M059J (cell line): ENCODE measurements at places on chromosomes 1 and 21.

- no peak for DNase-seq
Measured at GRCh38 chr1:198966519-198966918, 327.7 kb downstream of the PTPRC start.

- no peak for DNase-seq
Measured at GRCh38 chr1:86464819-86465218, 3.9 kb upstream of the CLCA1 start.

GRCh38 chr21:30126576-30126975 lies 40.0 kb downstream of the CLDN17 start:
- no peak for DNase-seq

- peak; percentile 40 for DNase-seq
Measured at GRCh38 chr1:84758968-84759491, 68.8 kb upstream of the SSX2IP start.

- DNase-seq: no peak
Measured at GRCh38 chr1:218281285-218281684, 3.8 kb upstream of the RRP15 start.

- no peak for DNase-seq
Measured at GRCh38 chr1:203772836-203773235, 7.9 kb downstream of the LAX1 start.

GRCh38 chr1:38269923-38270848 lies 223.6 kb upstream of the POU3F1 start:
- no peak for DNase-seq

DNA sequence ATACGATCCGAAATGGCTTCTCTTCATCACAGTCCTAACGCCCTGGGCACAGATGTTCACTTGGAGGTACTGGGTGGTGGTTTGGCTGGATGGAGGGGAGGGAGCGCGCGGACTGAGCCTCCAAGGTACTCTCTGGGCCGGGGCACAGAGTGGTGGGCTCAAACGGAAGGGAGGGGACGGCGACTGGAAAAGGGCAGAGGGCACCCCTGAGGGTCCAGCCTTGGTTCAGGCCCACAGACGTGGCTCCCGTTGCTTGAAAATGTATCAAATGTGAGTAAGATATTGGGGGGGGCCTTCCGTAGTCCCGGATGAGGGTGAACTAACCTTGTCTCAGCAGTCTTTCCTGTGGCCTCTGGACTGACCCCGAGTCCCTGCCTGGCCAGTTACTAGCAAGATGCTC lies 463 bp downstream of the IL12RB2 start:
- no peak for DNase-seq

DNA sequence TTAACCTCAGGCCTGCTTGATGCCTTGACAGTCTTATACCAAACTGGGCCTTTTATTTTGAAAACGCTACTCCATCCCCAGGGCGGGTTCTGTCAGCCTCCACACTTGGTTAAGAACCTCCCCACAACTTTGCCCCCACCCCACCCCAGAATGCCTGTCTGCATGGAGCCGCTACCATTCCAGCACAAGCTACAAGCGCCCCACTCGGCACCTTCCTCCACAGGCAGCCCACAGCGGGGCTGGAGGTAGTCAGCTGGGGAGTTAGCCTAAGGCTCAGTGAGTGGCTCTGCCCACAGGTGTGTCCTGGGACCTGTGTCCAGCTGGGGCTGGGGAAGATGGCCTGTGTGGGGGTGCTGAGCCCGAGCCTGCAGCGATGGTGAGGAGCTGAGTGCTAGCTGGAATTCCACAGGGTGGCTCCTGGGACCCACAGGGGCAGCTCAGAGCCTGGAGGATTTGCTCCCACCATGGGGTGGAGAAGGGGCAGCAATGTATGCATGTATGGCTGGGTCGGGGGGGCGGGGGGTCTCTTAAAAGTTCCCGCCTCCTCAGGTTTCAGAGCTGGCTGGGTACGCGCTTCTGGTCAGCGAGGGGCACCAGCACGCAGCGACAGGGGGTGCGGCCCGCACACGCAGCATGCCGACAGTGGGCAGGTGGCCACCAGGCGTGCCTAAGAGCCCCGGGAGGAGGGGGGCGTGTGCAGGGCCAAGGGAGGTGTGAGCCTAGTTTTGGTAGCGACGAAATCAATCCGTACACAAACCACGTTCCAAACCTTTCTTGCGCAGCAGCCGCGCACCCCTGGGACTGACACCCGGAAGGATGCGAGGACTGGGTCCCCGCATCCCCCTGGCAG lies 917 bp downstream of the ETNK2 start:
- DNase-seq: peak; percentile 32

- no peak for DNase-seq
Measured at GRCh38 chr1:12539320-12539704, 78.7 kb downstream of the DHRS3 start.

DNA sequence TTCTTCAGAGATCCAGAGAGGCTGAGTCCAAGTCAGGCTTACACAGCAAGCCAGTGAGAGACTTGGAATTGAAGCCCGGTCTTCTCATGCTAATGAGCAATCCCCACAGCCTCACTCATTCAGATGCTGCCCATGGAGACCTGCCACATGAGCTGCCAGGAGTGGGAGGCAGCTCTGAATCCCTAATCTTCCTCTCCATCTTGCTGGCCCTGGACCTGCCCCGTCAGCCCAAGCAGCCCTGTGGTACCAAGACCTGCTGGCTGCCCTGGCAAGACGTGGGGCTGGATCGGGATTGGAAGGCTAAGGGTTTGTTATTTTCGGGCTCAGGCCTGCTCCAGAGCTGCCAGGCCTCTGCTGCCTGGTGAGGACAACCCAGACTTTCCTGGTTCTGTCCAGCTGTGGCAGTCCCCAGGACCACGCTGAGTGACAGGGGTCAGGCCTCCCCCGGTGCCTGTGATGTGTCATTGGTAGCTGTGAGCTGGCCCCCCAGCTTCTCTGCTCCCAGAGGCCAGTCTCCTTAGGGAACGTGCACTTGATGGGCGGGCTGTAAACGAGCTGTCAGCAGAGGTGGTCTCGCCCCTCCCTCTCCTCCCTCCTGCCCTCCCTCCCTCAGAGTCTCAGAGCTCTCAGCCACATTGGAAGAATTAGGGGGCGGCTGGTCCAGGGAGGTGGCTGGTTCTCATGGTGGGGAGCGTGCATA lies 135.0 kb downstream of the FOXD2 start:
- no peak for DNase-seq

- no peak for DNase-seq
Measured at GRCh38 chr21:16071761-16072160, 342.0 kb downstream of the USP25 start.

DNA sequence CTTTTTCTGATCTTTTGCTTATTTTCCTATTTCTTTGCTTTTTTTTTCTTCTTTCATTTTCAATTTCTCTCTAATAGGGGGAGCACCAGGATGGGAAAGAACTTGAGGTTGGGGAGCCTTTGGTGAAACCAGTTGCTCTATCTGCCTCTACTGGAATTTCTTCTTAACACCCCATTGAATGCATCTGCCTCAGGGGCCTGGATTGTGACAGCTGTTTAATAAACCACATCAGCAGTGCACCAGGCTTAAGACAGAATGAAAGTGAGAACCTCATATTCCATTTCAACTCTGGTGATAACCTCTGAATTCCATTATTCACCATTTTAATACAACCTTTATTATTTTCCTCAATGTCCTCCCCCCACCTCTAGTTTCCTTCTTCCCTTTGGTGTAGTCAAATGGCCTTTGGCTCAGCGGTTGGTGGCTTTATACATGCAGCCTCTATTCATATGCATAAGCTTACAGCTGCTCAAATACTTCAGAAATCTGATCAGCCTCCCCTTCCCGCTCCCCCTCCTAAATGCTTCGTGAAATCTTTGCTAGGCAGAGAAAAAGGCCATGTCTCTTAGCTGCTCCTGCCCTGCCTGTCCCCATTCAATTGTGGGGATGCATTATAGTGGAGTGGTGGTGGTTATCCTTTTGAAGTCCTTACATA lies 537.3 kb upstream of the PLXNA2 start:
- DNase-seq: no peak

DNA sequence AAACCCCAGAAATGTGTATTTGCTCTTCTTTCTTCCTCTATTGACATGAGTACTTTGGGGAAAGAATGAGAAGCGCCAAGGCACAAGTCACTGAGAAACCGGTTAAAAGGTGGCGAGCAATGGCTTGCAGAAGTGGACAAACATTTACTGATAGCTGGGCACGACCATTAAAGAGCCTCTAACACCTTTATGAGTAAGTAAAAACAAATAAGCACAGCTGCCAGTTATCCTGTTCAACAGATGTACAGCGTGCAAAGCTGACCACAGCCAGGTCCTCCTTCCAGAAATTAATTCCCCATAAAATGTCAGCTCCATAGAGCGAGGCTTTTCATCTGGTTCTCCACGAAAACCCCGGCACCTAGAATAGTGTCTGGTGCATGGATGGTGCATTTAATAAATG lies 72.7 kb downstream of the CAPZB start:
- DNase-seq: no peak

DNA sequence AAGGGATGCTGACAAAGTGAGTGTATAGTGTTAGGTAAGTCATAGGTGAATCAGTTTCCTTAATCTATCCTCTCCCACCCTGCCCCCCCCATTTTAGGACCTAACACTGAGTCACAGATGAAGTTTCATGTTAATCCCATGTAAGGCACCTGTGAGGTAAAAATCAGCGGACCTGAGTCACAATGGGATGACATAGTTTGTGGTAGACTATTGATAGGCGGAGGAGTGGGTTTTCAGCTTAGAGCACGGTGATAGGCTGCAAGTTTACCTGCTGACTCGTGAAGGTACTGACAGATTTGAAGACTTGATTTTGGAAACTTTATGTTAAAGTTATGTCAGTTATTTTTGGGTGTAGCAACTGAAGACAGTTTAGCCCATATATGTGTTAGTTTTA lies 1.7 kb downstream of the TOR1AIP1 start:
- peak; percentile 57 for DNase-seq

- no peak for DNase-seq
Measured at GRCh38 chr1:185341196-185341781, 24.2 kb upstream of the IVNS1ABP start.

DNA sequence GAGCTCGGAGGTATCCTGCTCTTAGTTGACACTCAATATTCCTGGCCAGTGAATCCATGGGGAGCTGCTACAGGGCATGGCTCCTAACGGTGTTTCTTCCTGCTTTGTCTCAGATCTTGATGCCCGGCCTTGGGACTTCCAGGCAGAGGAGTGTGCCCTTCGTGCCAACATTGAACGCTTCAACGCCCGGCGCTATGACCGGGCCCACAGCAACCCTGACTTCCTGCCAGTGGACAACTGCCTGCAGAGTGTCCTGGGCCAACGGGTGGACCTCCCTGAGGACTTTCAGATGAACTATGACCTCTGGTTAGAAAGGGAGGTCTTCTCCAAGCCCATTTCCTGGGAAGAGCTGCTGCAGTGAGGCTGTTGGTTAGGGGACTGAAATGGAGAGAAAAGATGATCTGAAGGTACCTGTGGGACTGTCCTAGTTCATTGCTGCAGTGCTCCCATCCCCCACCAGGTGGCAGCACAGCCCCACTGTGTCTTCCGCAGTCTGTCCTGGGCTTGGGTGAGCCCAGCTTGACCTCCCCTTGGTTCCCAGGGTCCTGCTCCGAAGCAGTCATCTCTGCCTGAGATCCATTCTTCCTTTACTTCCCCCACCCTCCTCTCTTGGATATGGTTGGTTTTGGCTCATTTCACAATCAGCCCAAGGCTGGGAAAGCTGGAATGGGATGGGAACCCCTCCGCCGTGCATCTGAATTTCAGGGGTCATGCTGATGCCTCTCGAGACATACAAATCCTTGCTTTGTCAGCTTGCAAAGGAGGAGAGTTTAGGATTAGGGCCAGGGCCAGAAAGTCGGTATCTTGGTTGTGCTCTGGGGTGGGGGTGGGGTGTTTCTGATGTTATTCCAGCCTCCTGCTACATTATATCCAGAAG lies 16.7 kb downstream of the ALX3 start:
- DNase-seq: peak; percentile 41

GRCh38 chr1:37393173-37394120 lies 80.9 kb upstream of the ZC3H12A start:
- DNase-seq: no peak

- peak; percentile 19 for DNase-seq
Measured at GRCh38 chr1:226569879-226570547, 21.4 kb downstream of the STUM start.

GRCh38 chr1:111990878-111991718 lies 1.6 kb upstream of the KCND3 start:
- peak; percentile 49 for DNase-seq

GRCh38 chr1:92957030-92957734 lies 4.1 kb downstream of the DIPK1A start:
- DNase-seq: no peak

GRCh38 chr1:243246916-243247315 lies 8.2 kb downstream of the CEP170 start:
- DNase-seq: peak; percentile 53

DNA sequence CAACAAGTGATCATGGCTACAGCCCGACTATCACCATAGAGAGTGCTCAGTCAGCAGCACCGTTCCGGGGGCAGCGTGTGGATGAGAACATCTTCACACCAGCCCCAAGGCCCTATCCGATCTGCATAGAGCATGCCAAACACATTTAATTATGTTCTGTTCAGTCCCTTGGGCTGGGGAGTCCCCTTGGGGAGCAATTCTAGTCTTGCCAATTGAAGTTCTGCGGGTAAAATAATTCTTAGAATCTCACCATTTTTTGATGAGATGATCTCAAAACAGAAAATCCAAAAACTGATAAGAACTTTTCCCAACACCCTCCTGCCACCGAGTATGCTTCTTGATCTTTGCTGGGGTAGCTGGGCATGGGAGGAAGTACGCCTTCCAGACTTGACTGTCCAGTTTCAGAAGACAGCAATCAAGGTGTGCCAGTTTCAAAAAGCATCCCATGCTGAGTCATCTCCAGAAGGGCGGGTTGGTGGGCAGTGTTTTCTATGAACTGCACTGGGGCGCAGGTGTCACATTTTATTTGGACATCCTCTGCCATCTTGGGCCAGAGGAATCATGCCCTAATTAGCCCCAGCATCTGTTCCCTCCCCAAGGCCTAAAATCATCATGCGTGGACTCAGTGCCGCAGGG lies 20.8 kb upstream of the PTPRF start:
- no peak for DNase-seq

- DNase-seq: peak; percentile 60
Measured at GRCh38 chr1:219329578-219329977, 155.9 kb downstream of the LYPLAL1 start.

GRCh38 chr21:24050231-24050630 lies 1557.0 kb downstream of the MRPL39 start:
- no peak for DNase-seq

- DNase-seq: peak; percentile 9
Measured at GRCh38 chr1:175839779-175840669, 96.6 kb upstream of the TNR start.
